Activated CD8-positive, alpha-beta memory T cell treated with anti-CD3 and anti-CD28 coated beads for 4 hours (primary cell): ENCODE measurements at places on chromosomes 6 and 20.

GRCh38 chr6:35190306-35190705, 23.4 kb upstream of the SCUBE3 start:
- DNase-seq, result no peak

DNA sequence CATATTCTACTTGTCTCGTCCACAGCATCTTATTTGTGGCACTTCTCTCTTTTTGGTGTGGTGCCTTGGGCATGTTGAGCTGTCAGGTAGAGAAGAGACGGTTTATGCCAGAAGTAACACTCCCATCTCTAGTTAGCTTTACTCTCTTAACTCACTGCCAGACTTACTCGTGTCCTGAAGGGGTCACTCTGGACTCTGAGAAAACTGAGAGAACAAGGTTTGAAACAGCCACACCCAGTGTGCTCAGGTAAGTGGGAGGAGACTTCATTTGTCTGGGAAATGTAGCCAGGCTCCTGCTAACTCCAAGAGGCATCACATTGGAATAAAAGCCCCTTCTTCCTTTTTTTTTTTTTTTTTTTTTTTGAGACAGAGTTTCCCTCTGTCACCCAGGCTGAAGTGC, 360.8 kb downstream of the QKI start:
- no peak for DNase-seq

DNA sequence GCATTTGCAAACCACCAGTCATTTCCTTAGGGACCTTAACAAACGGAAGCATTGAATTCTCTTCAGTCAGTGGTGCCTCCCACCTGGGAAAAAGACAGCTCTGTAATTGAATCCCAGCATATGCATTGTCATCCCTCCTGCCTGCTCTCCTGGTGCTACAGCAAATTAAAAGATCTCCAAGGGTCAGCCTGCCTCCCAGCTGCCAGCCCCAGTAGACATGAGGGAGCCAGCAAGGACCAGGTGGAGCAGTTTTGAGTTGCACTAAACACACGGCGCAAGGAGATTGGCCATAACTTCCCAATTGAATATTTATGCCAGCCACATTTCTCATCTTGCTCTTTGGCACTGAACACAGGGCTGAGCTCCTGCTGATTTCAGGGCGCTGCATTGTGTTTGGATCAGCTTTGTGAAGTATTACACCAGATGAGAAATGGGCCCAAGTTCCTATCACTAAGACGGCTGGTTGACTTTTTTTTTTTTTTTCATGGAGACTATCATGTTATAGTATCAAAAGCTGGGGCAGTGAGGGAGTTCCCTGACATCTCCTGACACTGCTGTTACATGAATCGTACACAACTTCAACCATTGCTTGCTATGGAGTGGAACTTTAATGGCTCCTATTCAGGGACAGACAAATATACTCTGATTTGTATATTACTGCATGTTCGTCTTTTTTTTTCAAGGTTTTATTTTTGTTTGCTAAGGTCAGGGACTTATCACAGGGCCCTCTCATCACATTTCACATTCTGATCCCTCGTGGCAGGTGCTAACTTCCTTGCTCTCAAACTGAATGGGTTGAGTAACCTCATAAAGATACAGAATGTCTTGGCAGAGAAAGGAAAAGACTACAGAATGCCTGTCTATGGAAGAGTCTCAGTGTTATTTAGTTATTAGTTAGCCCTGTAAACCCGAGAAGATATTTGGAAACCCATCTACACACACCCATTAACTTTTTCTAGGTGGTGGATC, 191.1 kb downstream of the EYA4 start:
- DNase-seq, result no peak

- no peak for DNase-seq
Observed at GRCh38 chr6:99871641-99872040, 122.4 kb downstream of the MCHR2 start.

GRCh38 chr6:19530188-19530587, 307.0 kb upstream of the ID4 start:
- DNase-seq, result no peak

GRCh38 chr6:122947355-122947754, 48.7 kb upstream of the CLVS2 start:
- no peak for DNase-seq

GRCh38 chr20:32463642-32464400, 105.7 kb downstream of the ASXL1 start:
- no peak for DNase-seq

GRCh38 chr6:44260011-44260410, 2.7 kb upstream of the SLC35B2 start:
- DNase-seq, result no peak
